ENCODE measurements at places on chromosomes 1 and 21.
A peak's percentile ranks its signal among the peaks of the same experiment; 100 is the strongest.

DNA sequence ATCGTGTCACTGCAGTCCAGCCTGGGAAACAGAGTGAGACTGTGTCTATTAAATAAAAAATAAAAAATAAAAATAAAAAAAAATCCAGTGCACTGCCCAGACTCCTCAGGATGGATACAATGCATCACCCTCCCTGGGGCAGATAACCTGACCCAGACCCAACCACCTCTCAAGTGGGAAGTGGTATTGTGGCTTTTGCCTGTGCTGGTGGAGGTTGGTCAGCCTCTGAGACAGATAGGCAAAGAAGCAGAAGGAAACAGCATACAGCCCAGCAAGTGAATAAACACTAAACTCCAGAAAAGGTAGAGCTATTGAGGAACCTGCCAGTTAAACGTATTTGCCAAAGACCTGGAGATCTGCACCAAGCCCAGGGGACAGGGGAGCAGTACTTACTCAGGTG, 22.0 kb downstream of the HHIPL2 start:
- DNase-seq, result no peak

GRCh38 chr1:158969855-158970254, 38.5 kb downstream of the PYHIN1 start:
- DNase-seq, result no peak

DNA sequence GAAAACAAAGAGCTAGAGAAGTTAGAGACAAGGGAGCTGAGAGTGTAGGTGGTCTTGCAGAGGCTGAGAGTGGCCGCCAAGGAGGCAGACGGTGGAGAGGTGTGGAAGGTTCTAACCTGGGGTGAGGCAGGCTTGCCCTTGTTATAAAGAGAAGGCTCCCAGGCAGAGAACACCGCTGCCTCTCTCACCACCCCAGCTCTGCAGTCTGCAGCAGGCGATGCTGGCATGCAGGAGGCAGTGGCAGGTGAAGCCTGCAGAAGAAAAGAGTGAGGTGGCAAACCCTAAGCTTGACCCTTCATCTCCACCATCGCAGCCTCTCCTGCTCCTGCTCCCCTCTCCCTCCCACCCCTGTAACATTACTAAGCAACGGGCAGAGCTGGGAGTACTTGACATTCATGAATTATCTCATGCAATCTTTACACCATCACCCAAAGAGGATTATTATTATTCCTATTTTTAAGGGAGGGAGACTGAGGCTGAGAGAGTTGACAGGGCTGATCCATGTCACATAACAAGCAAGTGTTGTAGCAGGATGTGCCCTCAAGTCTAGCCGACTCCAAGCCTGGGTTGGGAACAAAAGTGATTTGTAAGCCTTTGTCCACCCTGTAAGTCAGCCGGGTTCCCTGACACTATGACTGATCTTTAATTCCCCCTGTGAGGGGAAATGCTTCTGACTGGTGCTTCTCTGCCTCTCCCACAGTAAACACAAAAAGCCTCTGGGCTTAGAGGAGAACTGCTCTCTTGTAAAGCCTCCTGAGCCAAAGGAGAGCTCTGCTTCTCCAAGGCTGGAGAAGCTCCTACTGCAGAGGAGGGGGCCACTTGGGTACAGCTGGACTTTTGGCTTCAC, 36.1 kb downstream of the KANK4 start:
- DNase-seq, result no peak

DNA sequence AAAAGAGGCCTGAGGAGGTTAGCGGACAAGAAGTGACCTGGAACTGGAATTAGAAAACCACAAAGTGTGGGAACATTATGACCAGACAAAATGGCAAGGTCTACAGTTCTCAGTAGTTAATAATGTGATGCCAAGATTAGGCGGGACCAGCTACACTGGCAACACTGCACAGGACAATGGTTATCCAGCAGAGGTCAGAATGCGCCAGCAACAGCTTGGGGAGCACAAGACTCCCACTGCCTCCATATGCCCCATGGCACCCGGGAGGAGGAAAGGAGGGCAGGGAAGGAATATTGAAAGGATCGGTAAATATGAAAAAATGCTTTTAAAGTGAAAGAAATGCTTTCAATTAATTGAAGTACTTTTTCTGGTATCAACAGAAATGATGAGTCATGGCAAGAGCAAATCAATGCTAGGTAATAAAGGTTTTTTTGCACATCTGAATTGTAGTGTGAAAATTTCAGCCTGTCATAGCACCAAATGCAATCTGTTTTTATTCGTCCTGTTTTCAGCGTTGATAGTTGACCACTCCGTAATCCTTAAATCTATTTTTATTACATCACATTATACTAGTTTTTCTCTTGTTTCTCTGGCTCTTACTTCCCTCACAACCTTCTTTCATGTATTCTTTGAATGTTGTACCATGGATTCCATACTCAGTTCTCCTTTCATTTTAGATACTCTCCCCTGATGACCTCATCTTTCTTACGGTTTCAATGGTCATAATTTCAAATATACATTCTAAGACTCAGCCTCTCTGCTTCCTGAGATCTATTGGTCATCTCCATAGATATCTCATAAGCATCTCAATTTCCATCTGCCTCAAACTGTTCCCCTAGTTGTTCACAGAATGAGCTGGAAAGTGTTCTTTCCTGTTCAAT, 30.7 kb downstream of the VCAM1 start:
- DNase-seq, result no peak

GRCh38 chr1:244353551-244354091, 98.1 kb downstream of the ADSS2 start:
- DNase-seq, result no peak

DNA sequence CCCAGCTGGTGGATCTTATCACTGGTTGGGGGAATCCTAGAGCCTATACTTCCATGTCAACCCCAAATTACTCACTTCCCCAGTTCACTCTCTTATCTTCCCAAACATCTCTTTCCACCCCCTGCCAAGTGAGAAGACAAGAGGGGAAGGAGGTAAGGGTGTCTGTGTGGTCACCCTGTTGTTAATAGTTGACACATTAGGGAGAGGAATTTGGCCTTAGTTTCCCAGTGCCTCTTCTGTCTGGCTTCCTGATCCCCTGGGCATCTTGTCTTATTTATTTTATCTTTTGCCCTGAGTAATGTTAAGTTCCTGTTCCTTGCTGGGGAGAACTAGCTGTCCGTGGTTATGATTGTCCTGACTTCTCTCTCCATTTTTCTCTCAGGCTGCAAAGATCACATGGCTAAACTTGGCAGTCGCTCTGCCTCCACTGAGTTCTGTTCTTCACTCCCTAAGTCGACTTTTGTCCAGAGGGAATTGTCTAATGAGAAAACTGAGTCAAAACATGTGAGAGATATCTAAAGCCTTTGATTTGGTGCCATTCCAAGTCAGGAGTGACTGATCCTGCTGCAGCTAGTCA, 157.1 kb upstream of the SYT6 start:
- DNase-seq, result no peak

DNA sequence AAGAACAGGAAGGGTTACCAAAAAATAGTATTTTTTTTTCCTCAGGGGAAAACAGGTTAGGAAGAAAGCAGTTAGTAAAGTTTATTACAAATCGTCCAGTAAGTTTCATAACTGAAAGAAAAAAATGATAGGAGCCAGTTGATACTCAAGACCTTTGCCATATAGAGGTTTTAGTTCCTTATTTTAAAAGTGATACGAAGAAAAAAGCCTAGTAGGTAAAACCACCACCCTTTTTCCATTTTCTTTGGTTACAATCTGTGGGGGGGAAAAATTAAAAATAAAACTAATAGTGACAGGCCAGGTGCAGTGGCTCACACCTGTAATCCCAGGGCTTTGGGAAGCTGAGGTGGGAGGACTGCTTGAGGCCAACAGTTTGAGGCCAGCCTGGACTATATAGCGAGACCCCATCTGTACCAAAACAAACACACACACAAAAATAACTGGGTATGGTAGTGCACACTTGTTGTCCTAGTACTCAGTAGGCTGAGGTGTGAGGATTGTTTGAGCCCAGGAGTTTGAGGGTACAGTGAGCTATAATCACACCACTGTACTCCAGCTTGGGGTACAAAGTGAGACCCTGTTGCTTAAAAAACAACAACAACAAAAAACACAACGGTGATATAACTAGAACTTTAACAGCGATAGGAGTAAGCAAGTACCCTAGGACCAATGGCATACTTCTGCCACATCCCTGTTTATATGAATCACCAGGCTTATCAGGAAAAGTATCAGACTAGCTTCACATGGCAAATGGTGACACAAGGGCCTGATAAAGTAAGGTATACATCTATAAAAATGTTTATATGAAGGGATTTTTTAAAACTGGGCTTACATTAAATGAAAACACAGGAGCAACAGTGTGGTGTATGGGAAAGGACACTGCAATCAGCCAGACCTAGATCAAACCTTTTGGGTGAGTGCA, 5.4 kb downstream of the TMEM59 start:
- no peak for DNase-seq

DNA sequence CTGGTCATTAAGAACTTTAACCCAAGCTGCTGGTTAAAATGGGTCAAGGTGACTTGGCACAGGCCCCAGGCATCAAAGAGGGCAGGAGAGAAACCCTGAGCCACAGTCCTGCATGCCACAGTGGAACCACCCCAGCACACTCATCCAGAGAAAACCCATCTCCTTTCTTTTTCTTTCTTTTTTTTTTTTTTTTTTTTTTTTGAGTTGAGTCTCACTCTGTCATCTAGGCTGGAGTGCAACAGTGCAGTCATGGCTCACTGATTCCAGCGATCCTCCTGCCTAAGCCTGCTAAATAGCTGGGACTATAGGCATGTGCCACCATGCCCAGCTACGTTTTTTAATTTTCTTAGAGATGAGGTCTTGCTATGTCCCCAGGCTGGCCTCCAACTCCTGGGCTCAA, 109.2 kb upstream of the RAB4A start:
- no peak for DNase-seq

- DNase-seq, result no peak
These were observed 1.2 kb upstream of the TPRG1L start for GRCh38 chr1:3623441-3624199.

- no peak for DNase-seq
These were observed 331.9 kb downstream of the NPHP4 start for GRCh38 chr1:5660141-5660935.

DNA sequence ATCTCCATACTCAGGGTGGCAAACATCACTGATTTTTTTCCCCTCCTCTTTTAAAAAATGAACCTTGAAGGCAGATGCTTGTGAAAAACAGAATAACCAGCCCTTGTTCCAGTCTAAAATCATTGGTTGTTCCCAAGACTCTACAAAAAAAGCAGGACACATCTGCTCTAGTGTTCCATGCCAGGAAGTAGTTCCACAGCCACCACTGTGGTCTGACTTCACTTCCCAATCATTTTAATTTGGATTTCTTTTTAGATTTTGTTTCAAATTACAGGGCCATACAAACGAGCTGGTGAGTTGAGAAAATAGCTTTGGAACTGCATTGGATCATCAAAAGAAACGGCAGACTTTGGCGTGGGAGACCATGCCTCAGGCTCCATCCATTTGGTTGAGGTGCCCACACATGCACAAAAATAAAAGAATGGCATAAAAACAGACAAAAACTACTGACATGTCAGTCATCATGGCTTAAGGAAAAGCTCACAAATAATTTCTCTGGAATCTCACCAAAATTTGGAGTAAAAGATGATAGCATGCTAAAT, 210.0 kb downstream of the GABPA start:
- DNase-seq, result no peak

GRCh38 chr1:46197964-46198811, at the start of gene POMGNT1:
Gene POMGNT1 (minus strand): TSS chr1:46198434. CDS start chr1:46197821, 613 bp downstream.
- DNase-seq, result peak; percentile 61

GRCh38 chr1:235513495-235514366, 9.5 kb upstream of the B3GALNT2 start:
- no peak for DNase-seq

GRCh38 chr1:24641646-24642151, 1.4 kb upstream of the SRRM1 start:
- DNase-seq, result peak; percentile 4

GRCh38 chr1:164733070-164733469, 174.1 kb downstream of the PBX1 start:
- DNase-seq, result no peak

DNA sequence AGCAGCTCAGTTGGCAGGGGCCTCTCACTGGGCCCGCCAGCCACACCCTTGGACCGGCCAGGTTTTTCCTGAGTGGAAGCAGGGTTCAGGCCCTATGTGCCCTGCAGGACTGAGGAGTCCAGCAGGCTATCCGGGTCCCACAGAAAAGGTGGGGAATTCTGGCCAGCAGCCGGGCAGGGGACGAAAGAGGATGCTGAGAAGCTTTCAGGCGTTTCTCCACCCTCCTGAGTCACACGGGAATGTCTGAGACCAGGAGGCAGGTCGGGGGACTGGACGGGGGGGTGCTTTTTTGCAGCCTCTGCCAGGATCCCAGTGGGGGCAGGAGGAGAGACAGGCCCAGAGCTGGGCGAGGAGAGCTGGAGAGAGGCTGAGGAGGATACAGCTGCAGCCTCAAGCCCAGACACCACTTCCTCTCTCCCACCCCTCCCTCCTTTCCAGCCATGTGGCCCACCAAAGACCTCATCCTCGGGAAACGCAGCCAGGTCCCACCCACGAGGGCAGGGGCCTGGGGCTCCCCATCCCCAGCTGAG, 105.4 kb downstream of the SPSB1 start:
- DNase-seq, result no peak

- DNase-seq, result no peak
These were observed 31.1 kb downstream of the CD160 start for GRCh38 chr1:145750426-145750825.

GRCh38 chr1:169508432-169509338, 22.9 kb upstream of the SLC19A2 start:
- DNase-seq, result no peak

DNA sequence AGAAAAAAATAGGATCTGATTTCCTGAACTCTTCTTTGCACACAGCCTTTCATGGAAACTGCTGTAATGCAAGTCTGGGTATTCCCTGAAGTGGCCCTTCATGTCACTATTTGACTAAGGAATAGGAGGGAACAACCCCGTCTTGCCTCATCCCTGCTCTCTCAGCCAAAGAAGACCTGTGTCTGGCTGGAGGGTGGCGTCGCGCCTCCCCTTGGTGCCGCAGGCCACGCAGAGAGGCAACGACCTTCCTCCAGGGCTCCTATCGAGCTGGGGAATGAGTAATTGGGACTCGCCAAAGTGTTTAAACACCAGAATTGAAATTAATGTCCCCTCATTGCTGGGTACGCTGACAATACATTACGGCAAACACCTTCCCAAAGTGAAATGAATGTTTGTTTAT, 129.8 kb downstream of the PBX1 start:
- DNase-seq, result no peak

GRCh38 chr1:48536477-48536876, 64.5 kb upstream of the SPATA6 start:
- no peak for DNase-seq

DNA sequence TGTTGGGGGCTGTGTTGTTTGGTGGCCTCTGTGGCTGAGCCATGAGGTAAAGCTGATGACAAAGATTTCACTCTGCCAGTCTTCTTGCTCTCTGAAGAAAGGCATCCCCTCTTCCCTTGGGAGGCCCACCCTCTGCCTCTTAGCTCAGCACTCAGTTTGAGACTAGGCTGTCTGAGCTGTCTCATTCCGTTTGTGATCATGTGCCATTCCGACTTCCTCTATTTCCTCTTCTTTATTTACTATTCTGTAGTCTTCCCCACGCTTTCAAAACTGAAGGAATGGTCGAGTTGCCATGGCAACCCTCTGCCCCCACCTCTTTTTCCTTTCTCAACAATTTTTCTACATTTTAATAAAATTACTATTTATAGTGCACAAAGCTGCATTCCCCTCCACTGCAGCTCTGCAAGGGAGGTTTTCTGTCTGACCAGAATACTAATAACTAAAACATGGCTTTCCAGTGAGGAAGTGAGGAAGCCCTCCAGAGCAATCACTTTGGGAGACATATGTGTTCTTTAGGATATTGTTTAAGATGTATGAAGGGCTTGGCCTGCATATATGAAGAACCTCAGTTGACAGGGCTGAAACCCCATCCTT, 30.8 kb downstream of the KCNA3 start:
- no peak for DNase-seq

- DNase-seq, result no peak
These were observed 3.2 kb downstream of the IFT25 start for GRCh38 chr1:53942127-53942957.

Measured in activated gamma-delta T cell (primary cell).